Cardiac muscle cell (in vitro differentiated cells and primary cell): ENCODE measurements at places on chromosomes 13 and 19. TPM values are rescaled to one million over a fixed set of nuclear protein-coding genes. Genes with fewer than 3 reads are reported as not detected.

- DNase-seq: peak; percentile 66
Measured at GRCh38 chr13:100235311-100235901, 146.5 kb downstream of the PCCA start.

- DNase-seq: no peak
Measured at GRCh38 chr13:114324334-114324733, 10.0 kb downstream of the CHAMP1 start.

DNA sequence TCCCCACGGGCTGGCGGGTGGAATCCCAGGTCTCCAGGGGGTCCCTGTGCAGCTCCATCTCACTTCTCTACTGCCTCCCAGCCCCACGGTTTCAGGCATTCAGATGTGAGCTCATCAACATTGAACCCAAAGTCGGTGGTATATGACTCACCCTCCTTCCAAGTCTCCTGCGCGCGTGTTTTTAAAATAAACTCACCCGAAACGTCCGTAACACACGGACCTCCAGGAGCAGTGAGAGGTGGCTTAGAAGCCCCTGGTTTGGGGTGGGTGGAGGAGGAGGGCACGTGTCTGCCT is 14.0 kb upstream of the CRTC1 start:
- no peak for DNase-seq

DNA sequence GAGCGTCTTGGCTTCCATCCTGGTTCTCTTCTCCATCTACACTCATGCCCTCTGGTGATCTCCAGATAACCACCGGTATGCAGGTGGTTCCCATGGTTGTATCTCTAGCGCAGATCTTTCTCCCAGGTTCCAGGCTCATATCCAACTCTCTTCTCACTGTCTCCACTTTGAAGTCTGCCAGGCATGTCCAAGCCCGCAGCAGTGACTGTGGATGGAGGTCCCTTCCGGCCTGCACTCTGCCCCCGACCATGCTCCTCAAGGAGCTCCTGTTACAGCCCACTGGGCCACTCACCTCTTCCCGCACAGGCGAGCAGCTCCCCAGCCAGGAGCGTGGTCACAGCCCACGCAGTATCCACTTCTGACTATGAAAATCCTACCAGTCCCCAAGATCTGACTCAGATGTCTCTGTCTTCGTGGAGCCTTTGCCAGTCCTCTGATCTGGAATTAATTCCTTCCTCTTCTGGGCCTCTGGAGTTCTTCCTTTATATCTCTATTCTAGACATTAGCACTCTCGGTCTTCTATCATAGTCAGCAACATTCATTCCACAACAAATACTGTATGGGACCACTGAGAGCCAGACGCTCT is 100.2 kb downstream of the TEX26 start:
- DNase-seq: no peak

GRCh38 chr13:51675385-51675784 is 91.1 kb downstream of the WDFY2 start:
- DNase-seq: no peak

DNA sequence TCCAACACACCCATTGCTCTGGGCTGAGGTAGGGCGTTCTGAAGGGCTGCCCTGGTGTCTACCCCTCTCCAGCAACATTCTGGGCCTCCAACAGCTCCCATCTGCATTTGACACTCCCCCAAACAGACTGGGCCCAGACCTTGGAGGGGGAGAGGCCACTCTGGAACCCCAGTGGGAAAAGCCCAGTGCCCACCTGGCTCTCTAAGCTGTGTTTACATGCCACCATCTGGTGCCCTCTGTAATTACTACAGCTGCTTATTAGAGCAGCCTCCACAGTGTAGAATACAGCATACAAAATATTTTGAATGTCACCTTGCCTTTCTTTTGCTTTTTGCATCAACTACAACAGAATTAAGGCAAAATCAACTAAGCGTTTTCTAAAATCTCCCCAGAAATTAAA is 35.8 kb upstream of the TM9SF2 start:
- DNase-seq: no peak

DNA sequence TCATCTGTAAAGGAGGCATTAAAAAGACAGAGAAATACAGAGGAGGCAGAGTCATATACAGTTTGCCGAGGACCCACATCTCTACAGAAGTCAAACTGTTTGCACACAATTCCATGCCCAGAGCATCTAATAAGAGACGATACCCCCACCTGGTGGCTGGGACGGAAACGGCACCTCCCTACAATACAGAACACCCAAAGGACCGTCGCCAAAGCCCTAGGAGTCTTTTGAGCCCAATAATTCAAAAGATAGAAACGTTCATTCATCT is 703 bp upstream of the PLEKHG2 start:
- peak; percentile 95 for DNase-seq

DNA sequence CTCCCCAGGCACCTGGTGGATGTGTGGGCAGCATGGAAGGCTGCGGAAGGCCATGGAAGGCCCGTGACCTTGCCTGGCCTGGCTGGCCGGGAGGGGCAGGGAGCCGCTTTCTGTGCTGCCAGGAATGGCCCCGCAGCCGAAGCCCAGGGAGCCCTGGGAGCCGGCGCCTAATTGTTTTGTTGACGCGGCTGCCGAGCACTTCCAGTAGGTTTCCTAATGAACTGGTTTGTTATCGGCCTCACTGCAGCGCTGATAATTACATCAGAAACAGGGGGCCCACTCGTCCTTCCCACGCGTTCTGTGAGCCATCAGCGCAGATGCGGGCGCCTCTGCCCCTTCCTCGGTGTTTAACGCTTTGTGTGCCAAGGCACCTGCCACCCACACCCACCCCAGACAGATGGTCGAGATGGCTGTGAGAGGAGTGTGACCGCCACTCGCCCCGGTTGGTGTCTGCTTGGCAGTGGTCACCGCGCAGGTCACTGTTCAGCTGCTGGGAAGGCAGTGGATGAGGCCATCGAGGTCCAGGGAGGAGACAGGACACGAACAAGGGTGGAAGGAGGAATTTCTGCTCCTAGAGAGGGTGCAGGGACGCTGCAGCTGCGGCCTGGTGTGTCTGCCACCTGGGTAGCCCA is 124.5 kb downstream of the KDM4B start:
- DNase-seq: peak; percentile 55

DNA sequence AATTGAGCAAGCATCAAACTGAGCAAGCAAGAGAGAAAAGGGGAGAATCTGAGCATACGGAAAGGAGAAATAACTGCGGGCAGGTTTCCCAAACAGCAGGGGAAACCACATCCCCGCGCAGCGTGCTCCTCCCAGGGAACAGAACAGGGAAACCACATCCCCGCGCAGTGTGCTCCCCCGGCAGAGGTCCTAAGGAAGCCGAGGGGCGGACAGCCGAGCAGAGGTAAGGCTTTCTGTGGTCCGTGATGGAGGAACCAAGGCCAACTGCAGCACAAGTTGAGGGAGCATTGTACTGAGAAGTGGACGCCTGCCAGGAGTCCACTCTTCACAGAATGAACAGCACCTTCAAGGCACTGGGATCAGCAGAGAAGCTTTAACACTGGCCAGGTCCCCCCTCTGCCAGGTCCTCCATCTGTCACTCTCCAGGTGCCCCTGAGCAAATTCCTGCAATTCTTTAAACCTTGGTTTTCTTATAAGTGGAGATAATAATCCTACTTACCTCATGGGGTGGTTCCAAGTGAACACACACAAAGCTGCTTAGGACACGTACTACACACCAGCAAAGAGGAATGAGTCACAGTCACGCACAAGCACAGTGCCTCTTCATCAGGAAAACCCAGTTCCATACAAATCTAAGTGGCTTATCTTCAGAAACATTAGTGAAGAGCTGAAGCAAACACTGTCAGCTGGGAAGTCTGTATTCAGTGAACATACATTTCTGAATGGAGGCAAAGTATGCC is 23.0 kb upstream of the LAMP1 start:
- DNase-seq: peak; percentile 68

DNA sequence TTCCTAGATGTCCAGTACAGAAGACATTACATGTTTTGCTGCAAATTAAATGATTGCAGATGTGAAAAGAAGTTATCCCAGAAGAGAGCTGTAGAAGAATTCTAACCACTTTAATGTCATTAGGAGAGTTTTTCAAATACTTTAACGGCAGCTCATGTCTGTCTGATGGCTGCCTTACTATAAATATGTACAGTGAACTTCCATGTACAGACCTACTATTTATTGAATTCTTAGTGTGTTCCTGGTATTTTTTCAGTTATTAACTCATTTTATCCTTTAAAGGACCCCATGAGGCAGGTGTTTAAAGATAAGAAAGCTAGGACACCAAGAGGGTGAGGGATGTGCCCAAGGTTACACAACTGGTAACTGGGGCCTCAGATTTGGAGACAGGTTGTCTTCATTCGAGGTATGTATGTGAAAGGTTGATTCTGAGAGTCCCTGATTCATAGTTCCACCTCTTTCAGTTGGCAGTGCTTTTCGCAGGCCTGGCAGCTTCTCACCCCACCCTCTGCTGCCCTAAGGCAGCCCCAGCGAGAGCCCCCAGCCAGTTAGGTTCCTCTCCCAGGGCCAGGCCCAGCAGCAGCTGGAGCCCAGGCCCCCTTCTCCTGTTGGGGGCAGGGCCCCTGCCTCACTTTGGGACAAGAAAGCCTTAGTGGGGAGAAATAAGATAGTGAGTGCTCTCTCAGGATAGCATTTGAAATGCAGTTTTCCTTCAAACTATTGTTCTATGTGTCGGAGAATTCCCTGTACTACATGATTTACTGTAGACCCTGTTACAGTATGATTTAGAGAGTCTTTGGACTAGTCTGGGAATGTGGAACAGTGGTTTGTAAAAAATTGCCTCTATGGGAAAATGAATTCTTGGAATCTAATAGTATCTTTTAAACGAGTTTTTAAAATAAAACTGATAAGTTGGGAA is 67.7 kb upstream of the TEX29 start:
- no peak for DNase-seq

The ZFP36 gene
- 13.6 and 14.6 TPM in 2 replicates for total RNA-seq

The PBX4 gene
- 6.7 and 11.8 TPM in 2 replicates for total RNA-seq

The PLIN4 gene
- total RNA-seq: 0.07 and 0.42 TPM in 2 replicates

The KLK13 gene
- 0.45 TPM in 1 of 2 replicates, not detected in the other for total RNA-seq

The PDX1 gene
- not detected in 2 replicates for total RNA-seq
